ENCODE measurements at places on chromosomes 3 and 15.

DNA sequence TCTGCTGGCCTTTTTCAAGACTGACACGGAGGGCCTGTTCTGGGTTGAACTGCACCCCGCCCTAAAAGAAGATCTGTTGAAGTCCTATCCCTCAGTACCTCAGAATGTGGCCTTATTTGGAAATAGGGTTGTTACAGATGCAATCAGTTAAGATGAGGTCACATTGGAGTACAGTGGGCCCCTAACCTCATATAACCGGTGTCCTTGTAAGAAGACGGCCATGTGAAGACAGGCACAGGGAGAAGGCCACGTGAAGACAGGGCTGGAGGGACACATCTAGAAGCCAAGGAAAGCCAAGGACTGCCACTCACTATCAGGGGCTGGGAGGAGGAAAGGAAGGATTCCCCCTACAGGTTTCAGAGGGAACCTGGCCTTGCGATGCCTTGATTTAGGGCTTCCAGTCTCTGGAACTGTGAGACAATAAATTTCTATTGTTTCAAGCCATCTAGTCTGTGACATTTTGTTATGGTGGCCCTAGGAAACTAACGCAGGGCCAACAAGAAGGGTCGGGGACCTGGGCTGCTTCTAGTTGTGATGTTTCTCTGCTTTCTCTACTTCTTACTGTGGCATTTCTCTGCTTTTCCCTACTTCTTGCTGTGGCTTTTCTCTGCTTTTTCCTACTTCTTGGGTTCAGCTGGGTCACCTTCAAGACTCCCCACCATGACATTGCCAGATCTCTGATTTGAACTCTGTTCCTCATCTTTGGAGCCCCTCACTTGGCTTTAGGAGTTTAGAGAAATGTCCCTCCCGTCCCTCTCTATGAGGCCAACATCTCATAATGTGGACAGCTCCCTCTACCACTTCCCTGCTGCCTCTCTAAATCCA is 4.8 kb upstream of the CCDC174 start:
- no peak for DNase-seq

- DNase-seq = peak; percentile 68
Measured at GRCh38 chr15:68819495-68820294, 1.0 kb downstream of the ANP32A start.

GRCh38 chr3:53158765-53159155 is 2.2 kb upstream of the PRKCD start:
- DNase-seq = no peak

DNA sequence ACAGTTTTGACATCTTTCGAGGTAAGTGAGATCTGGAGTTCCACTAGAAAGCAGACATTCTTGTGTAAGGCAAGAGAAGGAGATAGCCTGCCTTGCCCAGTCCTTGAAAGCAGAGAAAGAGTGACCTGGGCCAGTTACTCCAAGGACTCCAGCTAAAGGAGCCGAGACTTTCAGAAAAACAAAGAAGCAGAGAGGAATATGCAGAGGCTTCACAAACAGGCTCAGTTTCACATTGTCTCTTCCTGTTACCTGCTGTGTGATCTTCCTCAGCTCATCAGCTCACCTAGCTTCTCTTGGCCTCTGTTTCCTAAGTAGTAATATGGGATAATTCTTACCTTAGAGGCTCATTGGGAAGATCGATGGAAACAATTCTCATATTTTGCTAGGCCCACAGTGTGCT is 81.0 kb downstream of the CDC25A start:
- no peak for DNase-seq

GRCh38 chr15:68488966-68489365 is 57.0 kb upstream of the ITGA11 start:
- DNase-seq = no peak

GRCh38 chr15:45866616-45867015 is 231.8 kb downstream of the SQOR start:
- DNase-seq = no peak

- DNase-seq = no peak
Measured at GRCh38 chr3:171186817-171187500, 160.4 kb upstream of the SLC2A2 start.

- no peak for DNase-seq
Measured at GRCh38 chr15:49190586-49190985, 20.5 kb downstream of the GALK2 start.

GRCh38 chr3:50323092-50323600 is 601 bp upstream of the HYAL2 start:
- DNase-seq = peak; percentile 13

GRCh38 chr3:186974824-186975313 is 44.5 kb downstream of the ST6GAL1 start:
- DNase-seq = no peak

GRCh38 chr3:34408088-34408487 is 609.7 kb downstream of the PDCD6IP start:
- no peak for DNase-seq

DNA sequence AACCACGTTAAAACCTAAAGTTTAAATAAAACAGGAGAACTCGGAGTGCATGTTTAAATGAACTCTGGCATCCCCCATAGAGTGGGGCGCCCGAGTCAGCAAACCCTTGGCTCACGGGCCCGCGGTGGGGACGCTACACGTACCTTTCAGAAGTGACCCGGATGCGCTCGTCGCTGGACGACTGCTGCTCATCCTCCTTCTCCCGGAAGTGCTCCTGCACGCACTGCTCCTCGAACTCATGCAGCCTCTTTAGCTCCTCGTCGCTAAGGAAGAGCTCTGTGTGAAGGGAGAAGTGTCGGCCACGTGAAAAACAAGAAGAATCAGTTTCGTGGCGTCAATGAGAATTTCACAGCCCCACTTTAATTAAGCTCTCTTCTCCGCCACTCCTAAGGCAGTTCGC is 34.6 kb upstream of the MTMR10 start:
- DNase-seq = no peak

DNA sequence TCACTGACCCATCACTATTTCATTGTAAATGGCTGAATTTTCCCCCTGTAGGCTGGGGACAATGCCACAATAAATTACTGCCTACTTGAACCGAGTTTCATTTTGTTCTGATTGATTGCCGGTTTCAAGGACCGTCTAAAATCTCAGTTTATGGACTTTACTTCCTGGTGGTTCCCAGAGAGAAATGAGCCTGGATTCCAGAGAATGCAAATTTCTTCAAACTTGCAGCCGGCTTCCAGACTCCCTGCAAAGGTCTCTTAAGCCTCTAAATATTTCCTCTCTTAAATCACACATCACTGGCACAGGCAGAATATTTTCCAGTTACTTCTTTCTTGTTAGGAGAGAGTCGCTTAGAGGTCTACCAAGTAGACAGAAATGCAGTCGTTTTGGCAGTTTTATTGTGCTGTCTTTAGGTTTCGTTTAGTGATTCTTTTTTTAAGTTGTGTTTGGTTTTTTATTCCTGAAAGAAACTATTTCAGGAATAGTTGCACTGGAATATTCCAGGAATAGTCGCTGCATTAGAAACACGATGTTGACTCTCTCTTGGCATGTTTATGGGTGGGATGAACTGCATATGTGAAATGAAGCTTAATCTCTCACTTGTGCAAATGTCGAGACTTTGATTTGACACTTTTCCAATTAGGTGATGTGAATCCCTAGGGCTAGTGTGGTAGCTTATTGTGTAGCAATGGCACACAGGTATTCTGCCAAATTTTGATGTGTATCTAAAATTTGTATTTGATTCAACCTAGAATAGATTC is 284.1 kb upstream of the NR2E3 start:
- DNase-seq = no peak

GRCh38 chr15:55786341-55786740 is 43.4 kb upstream of the PRTG start:
- DNase-seq = no peak

GRCh38 chr15:77457905-77458265 is 37.2 kb downstream of the HMG20A start:
- no peak for DNase-seq

- no peak for DNase-seq
Measured at GRCh38 chr3:59263152-59263551, 213.3 kb upstream of the CFAP20DC start.

- no peak for DNase-seq
Measured at GRCh38 chr3:107611775-107612469, 89.2 kb downstream of the BBX start.

GRCh38 chr3:194631696-194632095 is 1.5 kb downstream of the TMEM44 start:
- no peak for DNase-seq

- no peak for DNase-seq
Measured at GRCh38 chr15:35013370-35013769, 25.3 kb upstream of the ZNF770 start.

DNA sequence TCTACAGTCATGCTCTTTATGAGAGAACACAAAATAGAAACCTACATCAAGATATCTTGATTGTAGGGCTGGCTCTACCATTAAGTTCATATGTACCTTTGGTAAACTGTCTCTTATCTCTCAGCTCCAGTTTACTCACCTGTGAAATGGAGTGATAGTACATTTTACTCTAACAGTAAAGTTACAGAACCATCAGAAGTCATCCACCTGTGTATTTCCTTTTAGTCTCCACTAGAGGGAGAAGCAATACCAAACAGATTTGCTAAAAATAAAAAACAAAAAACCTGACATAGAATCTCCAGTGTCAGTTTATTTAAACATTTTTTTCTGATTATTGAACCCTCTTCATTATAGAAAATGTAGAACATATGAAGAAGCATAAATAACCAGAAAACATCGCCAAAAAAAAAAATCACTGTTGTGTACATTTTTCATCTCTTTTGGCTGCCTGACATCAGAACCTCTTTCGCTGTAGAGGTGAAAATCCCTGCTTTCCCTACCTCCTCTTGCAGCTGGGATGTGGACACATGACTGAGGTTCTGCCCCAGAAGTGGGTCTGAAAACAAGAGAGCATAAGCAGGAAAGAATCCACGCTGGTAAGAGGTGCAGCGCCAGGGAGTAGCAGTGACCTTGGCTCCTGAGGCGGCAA is 48.7 kb upstream of the WDR72 start:
- no peak for DNase-seq

DNA sequence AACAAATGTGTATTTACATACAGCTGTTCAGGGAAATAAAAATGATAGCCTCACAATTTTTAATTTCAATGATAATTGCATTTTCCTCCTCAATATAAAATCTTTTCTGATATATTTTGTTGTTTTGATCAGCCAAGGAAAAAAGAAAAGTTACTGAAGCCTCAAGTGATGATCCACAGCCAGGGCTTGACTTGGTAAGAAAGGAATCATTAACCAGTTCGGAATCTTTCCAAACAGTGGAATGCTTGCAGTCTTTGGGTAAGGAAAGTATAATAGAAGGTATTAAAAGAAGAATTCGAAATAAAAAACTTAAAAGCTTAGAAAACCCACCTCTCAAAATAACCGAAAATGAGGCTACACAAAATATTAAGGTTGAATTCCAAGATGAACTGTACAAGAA is 1.0 kb downstream of the TOPAZ1 start:
- DNase-seq = no peak

GRCh38 chr15:100430411-100430810 is 88.6 kb upstream of the ADAMTS17 start:
- DNase-seq = no peak

- no peak for DNase-seq
Measured at GRCh38 chr3:112572701-112573100, 10.9 kb downstream of the SLC35A5 start.

GRCh38 chr3:172201136-172201869 is 161.9 kb downstream of the FNDC3B start:
- DNase-seq = no peak

GRCh38 chr3:108509263-108509662 is 1.1 kb downstream of the MYH15 start:
- DNase-seq = no peak

DNA sequence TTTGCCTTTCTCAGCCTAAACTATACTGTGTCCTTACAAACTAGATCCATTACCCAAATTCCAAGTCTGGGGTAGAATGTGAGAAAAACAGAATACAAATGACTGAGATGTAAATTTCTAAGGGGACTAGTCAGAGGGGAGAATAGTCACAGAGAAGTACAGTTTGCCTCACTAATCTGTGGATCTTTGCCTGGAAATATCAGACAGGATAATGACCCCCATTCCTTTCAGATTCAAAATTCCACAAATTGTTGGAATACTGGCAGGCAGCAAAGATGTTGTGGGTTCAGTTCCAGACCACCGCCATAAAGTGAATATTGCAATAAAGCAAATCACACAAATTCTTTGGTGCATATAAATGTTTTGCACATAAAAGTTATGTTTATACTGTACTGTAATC is 762.8 kb upstream of the NR2F2 start:
- DNase-seq = no peak

- DNase-seq = peak; percentile 84
Measured at GRCh38 chr15:67521029-67521782, at the start of gene C15orf61. Gene C15orf61 (plus strand): TSS chr15:67521131. CDS start chr15:67521249, 118 bp downstream.

GRCh38 chr3:15936312-15936711 is 138.5 kb upstream of the ANKRD28 start:
- DNase-seq = peak; percentile 32

DNA sequence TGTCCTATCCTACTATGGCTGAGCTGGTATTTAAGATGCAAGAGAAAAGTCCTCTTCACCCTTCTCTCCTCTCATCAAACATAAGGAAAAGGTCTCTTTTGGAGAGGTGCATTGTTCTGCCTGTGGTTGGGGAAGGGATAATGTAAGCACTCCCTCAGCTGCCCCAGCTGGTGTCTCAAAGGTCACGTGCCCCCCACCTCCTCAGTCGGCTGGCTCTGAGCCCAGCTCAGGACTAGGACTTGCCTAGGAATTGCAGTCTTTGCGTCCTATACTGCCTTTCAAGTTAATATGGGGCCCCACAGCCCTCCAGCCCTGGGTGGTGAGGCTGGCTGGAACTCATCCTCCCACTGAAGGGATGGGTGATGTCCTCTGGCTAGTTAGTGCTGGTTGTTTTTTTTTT is 29.7 kb downstream of the OR4F15 start:
- DNase-seq = no peak

- DNase-seq = no peak
Measured at GRCh38 chr3:50588759-50589433, 19.6 kb downstream of the HEMK1 start.

DNA sequence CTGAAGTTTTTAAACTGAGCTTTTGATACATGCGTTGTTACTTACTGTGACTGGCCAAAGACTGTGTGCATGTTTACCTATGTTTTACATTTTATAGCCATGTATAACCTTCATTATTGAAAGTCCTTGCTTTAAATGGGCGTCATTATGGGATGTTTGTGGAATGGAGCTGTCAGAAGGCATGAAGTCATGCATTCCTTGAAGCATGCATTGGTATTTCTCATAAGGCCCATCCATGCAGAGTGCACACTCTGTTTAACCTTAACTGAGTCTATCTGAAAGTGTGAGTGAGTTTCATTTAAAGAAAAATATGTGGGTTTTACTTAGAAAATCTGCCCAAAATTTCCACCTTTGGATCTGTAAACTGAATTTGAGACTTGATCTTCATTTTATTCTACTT is 51.1 kb downstream of the PSMD6 start:
- no peak for DNase-seq

GRCh38 chr3:38097446-38098375 is 39.2 kb downstream of the ACAA1 start:
- no peak for DNase-seq

DNA sequence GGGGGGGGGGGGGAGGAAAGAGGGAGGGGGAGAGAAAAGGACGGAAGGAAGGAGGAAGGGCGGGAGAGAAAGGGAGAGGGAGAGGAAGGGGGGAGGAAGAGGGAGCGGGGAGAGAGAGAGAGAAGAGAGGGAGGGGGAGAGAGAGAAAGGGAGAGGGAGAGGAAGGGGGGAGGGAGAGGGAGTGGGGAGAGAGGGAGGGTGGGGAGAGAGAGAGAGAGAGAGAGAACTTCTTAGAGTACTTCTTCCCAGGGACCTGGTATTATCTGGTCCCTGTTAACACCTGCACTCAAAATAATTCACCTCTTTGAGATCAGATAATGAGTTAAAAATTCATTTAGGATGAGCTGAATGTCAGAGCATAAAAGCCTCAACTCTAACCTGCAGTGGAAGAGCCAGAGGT is 1.1 kb downstream of the SEC13 start:
- no peak for DNase-seq
